ENCODE measurements at places on chromosomes 6 and 20. TPM values are rescaled to one million over a fixed set of nuclear protein-coding genes. Genes with fewer than 3 reads are reported as not detected.

The LTA gene
- not detected for total RNA-seq

The CNKSR3 gene
- 22.5 TPM for total RNA-seq

The TOX2 gene
- total RNA-seq = 10.5 TPM

The BFSP1 gene
- 0.82 TPM for total RNA-seq

The ERMARD gene
- 20.6 TPM for total RNA-seq

The HDGFL1 gene
- not detected for total RNA-seq

The PLTP gene
- total RNA-seq = 52.0 TPM

The NEDD9 gene
- total RNA-seq = 68.6 TPM

GRCh38 chr6:1436334-1437306, 47.2 kb downstream of the FOXF2 start:
- H3K36me3 ChIP-seq = no peaks in the 10 kb centered on the region
- H3K27ac ChIP-seq = no peak overlapping the region
- H3K4me3 ChIP-seq = no peak overlapping the region
- peak; percentile 31 for DNase-seq

- no peak overlapping the region for H3K27ac ChIP-seq
- no peak overlapping the region for H3K4me3 ChIP-seq
- no peaks in the 10 kb centered on the region for H3K36me3 ChIP-seq
- no peaks in the 10 kb centered on the region for H3K4me1 ChIP-seq
- H3K27me3 ChIP-seq = no peaks in the 10 kb centered on the region
These were observed 1460.0 kb upstream of the ADGRB3 start for GRCh38 chr6:67175101-67175500.

DNA sequence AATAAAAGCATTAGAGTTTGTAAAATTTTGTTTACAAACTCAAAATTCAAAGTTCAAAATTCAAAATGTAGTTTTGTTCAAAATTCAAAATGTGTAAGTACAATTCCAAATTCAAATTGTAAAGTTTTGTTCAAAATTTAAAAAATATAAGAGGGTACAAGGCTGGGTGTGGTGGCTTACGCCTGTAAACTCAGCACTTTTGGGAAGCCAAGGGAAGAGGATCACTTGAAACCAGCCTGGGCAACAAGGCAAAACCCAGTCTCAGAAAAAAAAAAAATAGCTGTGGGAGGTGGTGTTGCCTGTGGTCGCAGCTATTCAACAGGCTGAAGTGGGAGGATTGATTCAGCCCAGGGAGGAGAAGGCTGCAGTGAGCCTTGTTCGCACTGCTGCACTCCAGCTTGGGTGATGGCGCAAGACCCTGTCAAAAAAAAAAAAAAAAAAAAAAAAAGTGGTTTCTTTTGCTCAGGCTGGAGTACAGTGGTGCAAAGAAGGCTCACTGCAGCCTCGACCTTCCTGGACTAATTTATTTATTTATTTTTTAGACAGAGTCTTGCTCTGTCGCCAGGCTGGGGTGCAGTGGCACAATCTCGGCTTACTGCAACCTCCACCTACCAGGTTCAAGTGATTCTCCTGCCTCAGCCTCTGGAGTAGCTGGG, 5.4 kb upstream of the ZBTB12 start:
- DNase-seq = no peak
- H3K27me3 ChIP-seq = no peaks in the 10 kb centered on the region
- no peaks in the 10 kb centered on the region for H3K4me1 ChIP-seq
- no peak overlapping the region for H3K4me3 ChIP-seq
- no peaks in the 10 kb centered on the region for H3K36me3 ChIP-seq

DNA sequence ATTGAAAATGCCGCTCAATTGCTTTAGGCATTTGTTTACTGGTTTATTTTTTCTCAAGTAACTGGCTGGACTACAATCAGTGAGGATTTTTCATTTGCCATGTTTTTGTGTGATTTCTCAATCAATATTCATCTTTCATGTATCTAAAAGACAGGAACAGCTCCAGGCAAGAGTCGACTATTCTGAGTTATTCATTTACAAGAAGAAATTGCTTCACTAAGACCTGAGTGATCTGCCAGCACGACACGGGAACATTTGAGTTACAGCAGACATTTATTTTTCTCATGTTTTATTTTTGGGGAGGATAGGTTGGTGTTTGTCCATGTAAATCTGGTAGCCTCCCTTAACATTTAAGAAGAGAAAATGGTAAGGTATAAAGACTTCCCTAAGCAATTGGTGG, 124.1 kb downstream of the CBLN4 start:
- H3K36me3 ChIP-seq = no peaks in the 10 kb centered on the region
- no peak overlapping the region for H3K4me3 ChIP-seq
- H3K27me3 ChIP-seq = no peaks in the 10 kb centered on the region
- DNase-seq = no peak
- no peak overlapping the region for H3K27ac ChIP-seq

- no peak for DNase-seq
- H3K4me1 ChIP-seq = peaks cover 9% of the 10 kb centered on the region
- no peaks in the 10 kb centered on the region for H3K27me3 ChIP-seq
- H3K27ac ChIP-seq = no peak overlapping the region
These were observed 140.2 kb upstream of the PHACTR1 start for GRCh38 chr6:12576389-12576788.

DNA sequence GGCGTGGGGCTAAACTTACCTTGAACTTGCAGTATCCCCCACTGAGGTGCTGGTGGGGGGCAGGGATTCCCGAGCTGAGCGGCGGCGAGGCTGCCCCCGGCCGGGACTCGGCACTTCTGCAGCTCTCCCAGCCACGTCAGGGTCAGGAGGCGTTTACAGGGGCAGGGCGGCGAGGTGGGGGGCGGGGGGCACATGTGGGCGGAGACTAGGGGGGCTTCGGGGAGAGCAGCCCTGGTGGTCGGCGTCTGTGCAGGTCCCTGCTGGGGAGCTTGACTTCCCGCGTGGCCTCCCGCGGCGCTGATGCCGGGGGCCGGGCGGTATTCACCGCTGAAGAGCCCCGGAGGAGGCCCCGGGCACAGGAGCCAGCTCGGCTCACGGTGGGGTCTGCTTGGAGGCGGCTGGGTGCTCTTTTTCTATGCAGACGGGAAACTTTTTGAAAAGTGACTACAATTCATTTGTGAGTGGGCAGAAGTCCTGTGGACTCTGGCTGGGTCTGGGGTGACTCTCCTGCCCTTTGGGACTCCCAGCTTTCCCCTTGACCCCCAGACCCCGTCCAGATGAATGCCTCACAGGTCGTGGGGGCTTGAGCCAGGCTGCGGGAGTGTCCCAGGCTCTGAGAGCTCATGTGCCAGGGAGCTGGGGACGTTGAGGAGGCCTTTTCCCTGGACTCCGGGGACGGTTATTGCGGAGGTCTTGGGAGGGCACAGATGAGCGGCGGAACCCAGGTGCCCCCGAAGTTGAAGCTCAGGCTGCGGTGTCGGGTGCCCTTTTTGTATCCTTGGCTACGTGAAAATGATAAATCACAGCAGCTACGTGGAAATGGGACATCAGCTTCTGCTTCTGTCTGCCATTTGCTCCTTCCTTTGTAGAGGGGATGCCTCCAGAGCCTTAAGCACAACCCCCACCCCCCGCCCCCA, 75.9 kb upstream of the GATA5 start:
- peaks cover 26% of the 10 kb centered on the region for H3K4me1 ChIP-seq
- H3K4me3 ChIP-seq = peak overlapping the region; percentile 45
- no peak for DNase-seq
- H3K27me3 ChIP-seq = peaks cover 94% of the 10 kb centered on the region
- H3K36me3 ChIP-seq = no peaks in the 10 kb centered on the region
- peak overlapping the region; percentile 84 for H3K27ac ChIP-seq

DNA sequence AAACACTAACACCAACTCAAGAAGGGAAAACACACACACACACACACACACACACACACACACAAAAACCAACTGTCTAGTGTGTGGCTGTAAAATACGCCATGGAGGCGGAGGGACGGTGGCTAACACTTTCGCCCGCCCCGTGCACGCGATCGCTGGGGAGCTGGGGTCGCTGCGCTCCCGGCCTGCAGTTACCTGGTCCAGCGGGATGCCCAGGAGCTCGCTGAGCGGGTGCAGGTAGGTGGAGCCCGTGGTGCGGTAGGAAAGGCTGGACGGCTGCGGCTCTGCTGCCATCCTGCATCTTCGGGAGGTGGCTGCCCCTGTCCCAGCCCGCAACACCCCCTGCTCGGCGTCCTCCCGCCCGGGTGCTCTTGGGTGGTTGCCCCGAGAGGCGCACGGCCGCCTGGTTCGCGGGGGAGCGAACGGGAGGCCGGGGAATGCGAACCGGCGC, 303 bp downstream of the MBOAT1 start:
- H3K4me1 ChIP-seq = peaks cover 47% of the 10 kb centered on the region
- peak overlapping the region; percentile 13 for H3K4me3 ChIP-seq
- H3K27ac ChIP-seq = peak overlapping the region; percentile 93
- no peaks in the 10 kb centered on the region for H3K27me3 ChIP-seq

- H3K27me3 ChIP-seq = no peaks in the 10 kb centered on the region
- DNase-seq = no peak
- H3K27ac ChIP-seq = peak overlapping the region; percentile 44
- peaks cover 29% of the 10 kb centered on the region for H3K4me1 ChIP-seq
- H3K36me3 ChIP-seq = no peaks in the 10 kb centered on the region
- H3K4me3 ChIP-seq = no peak overlapping the region
These were observed 61.7 kb downstream of the UTRN start for GRCh38 chr6:144346719-144347447.

DNA sequence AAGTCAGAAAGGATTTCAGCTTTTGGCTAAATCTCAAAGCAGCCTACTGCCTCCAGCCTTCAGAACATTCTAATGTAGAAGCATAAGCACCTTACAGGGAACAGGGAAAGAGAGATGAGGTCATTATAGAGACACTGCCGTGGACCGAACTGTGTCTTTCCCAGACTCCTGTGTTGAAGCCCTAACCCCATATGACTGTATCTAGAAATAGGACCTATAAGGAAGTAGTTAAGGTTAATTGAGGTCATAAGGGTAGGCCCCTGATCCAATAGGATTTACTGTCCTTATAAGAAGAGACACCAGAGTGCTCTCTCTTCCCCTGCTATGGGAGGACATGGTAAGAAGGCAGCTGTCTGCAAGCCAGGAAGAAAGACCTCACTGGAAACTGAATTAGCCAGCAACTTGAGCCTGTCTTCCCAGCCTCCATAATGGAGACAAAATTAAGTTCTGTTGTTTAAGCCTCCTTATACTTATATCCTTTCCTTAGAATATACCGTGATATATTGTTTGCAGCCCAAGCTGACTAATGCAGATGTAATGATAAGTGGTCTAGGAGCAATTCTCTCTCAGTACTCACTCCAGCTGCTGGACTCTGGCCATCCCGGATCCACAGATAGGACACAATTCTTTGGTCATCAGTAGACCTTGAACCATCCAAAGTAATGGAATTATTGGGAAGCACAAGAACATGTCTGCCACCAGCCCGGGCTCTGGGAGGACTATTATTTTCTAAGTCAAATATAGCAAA, 71.4 kb downstream of the ALDH5A1 start:
- no peak overlapping the region for H3K4me3 ChIP-seq
- no peak overlapping the region for H3K27ac ChIP-seq
- H3K36me3 ChIP-seq = no peaks in the 10 kb centered on the region
- H3K4me1 ChIP-seq = no peaks in the 10 kb centered on the region
- no peak for DNase-seq

GRCh38 chr20:46720776-46721425, 11.5 kb downstream of the SLC2A10 start:
- H3K36me3 ChIP-seq = no peaks in the 10 kb centered on the region
- no peak overlapping the region for H3K4me3 ChIP-seq
- H3K4me1 ChIP-seq = peaks cover under 1% of the 10 kb centered on the region
- no peaks in the 10 kb centered on the region for H3K27me3 ChIP-seq

DNA sequence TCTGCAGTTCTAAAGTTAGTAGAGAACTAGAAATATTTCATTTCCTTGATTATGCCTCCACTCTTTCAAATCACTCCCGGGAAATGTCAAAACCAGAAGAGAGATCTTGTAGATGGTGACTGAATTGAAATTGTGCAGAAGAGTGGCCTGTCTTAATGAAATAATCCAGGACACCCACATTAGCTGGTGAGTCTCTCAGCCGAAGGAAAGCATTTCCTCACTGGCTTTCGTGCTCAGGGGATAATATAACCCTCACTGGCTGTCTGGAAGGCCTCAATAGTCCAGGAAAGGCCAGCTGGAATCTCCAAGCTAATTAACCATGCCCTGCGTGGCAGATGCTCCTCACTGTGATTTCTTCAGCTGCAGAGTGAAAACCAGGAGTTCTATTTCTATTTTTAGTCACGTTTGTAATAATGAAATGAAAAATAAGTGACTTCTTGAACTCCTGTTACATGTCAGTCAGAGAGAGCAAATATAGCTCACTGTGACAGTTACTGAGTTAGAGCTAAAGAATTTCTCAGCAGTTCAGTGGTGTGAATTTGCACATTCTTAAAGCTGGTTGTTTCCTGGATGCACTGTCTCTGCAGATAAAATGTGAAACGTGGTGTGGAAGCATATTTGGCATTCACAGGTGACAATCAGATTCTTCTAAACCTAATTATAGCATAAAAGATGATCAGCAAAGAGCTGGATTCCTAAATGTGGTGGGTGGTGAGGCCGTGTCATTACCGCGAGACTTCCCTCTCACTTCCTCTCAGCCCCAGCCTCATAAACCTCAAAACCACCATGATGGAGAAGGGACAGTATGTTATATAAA, 211.7 kb downstream of the LMBRD1 start:
- no peak overlapping the region for H3K27ac ChIP-seq
- no peak for DNase-seq
- H3K36me3 ChIP-seq = no peaks in the 10 kb centered on the region
- no peaks in the 10 kb centered on the region for H3K27me3 ChIP-seq

DNA sequence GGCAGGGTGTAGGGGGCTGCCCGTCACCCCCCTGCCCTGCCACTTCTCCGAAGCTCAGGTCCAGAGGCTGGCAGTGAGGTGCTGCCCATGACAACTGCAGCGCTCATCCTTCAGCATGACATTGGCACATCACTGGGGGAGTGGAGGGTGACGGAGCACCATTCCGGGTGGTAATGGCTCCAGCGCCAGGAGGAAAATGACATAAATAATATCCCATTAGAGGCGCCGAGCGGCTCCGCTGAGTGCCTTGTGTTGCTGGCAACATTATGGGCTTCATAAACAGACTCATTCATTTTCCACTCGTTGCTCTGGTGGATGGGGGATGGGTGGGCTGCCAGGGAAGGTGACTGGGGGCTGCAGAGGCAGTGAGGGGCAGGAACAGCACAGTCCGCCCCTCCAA, 56.9 kb upstream of the CTNNBL1 start:
- H3K27me3 ChIP-seq = peaks cover 32% of the 10 kb centered on the region
- H3K4me3 ChIP-seq = no peak overlapping the region
- H3K27ac ChIP-seq = no peak overlapping the region
- no peak for DNase-seq
- no peaks in the 10 kb centered on the region for H3K36me3 ChIP-seq
- no peaks in the 10 kb centered on the region for H3K4me1 ChIP-seq

- H3K4me3 ChIP-seq = no peak overlapping the region
- H3K4me1 ChIP-seq = no peaks in the 10 kb centered on the region
- no peak overlapping the region for H3K27ac ChIP-seq
- no peak for DNase-seq
These were observed 15.3 kb downstream of the MYH7B start for GRCh38 chr20:34970846-34971560.

DNA sequence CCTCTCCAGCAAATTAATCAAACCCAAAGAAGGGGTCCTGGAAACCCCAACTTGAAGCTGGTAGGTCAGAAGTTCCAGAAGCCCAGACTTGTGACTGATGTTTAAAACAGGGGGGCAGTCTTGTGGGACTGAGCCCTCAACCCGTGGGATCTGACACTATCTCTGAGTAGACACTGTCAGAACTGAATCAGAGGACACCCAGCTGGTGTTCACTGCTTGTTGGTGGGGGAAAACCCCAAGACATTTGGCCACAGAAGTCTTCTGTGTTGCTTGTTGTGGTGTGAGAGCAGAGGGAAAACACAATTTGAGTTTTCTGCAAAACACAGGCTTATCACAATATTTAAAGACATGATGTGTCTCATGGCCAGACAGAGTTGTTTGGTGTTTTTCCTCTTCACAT, 29.9 kb downstream of the KIF13A start:
- DNase-seq = no peak
- peaks cover 22% of the 10 kb centered on the region for H3K4me1 ChIP-seq
- no peak overlapping the region for H3K4me3 ChIP-seq
- H3K27ac ChIP-seq = no peak overlapping the region
- H3K27me3 ChIP-seq = no peaks in the 10 kb centered on the region

Data from transverse colon (tissue), 4 donors.